ENCODE measurements at places on chromosomes 6 and 20.

DNA sequence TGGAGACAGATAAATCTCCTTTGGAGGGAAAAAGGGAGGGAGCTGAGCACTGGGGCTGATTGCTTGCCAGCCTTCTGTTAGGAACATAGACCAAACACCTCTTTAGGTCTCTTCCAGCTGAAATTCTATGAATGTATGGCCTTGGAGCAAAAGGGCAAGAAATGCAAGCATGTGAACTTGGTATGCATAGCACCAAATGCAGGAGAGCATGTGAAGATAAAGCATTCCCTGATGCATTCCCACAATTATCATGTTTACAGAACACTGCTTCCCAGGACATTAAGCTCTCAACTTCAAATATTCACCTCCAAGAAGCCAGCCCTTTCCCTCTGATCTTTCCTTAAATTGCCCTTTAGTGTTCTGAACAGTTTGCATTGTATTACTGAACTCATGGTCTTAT is 15.6 kb downstream of the RIPOR2 start:
- no peak for DNase-seq

DNA sequence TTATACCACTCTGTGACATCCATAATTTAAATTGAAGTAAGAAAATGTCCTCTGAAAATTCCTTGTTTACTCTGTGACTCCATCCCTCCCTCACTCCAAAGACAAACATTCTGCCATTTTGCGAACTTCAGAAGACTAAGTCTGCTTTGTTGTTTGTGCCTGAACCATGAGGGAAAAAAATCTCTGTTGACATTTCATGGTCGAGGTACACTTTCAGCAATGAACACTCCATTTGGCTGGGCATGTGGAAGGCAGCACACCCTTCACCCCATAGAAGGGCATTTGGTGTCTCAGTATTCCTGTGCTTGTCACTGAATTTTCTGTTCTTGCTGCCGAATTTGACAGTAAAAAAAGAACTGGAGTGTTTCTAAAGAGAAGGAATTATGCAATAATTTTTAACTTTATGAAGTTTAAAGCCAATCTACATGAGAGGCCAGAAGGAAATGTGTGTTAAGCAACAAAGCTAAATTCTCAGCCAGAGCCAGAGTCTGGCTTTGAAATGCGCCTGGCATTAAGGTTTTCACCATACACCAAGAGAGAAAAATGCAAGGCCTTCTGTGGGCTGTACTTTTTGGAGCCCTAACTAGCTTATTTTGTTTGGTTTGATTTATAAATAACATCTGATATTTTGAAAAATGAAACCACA is 4.7 kb upstream of the PBOV1 start:
- DNase-seq, result no peak

DNA sequence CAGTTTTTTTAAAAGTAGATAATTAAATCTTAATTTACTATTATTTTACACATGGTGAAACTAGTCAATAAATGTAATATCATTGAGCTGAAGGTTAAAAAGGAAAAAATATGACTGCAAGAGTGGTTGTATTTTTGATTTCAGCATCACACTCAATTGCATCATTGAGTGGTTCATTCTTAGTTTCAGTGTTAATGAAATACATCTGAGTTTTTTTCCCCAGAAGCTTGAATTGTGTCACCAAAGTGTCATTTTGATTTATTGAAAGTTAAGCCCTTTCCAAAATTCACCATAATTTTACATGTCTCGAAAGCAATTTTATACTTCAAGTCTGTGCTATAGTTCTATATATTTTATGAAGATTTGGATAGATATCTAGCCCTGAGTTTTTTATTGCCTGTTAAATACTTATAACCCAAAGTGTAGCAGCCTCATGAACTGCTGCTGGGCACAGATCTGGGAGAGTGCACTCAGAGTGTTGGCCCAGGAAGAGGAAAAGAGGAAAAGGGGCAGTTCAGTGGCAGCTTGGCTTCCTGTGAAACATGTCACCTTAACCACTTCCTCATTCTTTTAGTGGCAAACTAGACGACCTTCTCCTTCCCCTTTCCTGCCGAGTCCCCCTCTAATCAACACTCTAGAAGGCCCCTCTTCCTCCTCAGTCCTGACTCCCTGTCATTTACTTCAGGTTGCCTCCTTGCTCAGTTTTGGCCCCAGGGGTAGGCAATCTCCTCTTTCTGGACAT is 140.7 kb downstream of the ESR1 start:
- no peak for DNase-seq

GRCh38 chr20:11001302-11001701 is 327.5 kb upstream of the JAG1 start:
- no peak for DNase-seq

GRCh38 chr20:11155156-11155756 is 481.5 kb upstream of the JAG1 start:
- DNase-seq, result no peak

DNA sequence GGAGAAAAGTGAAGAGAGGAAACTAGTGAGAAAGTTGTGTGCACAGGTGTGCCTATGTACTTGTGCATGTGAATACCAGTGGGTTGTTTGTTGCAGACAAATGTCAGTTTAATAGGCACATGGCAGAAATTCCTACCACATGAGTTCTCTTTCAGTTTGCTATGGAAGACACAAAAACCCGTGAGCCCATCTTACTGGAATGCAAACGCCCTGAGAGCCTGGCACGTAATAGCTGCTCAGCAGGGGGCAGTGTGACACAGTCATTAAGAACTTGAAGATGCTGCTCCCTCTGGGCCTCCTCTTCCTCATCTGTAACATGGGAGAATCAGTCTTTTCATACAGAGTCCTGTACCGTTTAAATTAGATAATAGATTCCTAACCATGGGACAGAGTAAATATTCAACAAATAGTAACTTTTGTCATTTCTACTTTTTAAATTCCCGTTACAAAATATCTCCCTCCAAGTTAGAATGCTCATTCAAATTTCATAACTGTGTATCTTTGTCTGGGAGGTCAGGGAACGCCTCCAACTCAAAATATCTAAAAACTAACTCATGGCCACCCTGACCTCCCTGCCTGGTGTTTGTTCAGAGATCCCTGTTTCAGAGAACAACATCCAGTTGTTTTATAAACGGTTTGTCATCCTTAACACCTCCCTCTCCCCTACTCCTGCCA is 802.9 kb downstream of the MAFB start:
- DNase-seq, result no peak

DNA sequence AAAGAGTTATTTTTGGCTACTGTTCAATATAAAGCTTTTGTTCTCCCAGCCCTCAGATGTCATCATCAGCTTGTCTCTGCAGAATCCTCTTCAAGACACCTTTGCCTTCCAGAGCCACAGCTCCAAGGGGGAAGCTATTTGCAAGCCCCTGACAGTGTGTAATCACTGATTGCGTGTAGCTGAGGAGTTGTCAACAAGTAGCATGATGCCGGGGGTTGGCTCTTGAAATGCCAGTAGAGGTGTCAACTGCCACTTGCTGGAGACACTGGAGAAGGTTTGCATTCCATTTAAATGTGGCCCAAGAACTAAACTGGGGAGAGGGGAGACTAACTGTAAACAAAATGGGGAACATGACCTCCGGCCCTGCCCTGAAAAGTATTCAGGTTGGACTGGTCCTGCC is 44.3 kb upstream of the PDYN start:
- DNase-seq, result no peak

DNA sequence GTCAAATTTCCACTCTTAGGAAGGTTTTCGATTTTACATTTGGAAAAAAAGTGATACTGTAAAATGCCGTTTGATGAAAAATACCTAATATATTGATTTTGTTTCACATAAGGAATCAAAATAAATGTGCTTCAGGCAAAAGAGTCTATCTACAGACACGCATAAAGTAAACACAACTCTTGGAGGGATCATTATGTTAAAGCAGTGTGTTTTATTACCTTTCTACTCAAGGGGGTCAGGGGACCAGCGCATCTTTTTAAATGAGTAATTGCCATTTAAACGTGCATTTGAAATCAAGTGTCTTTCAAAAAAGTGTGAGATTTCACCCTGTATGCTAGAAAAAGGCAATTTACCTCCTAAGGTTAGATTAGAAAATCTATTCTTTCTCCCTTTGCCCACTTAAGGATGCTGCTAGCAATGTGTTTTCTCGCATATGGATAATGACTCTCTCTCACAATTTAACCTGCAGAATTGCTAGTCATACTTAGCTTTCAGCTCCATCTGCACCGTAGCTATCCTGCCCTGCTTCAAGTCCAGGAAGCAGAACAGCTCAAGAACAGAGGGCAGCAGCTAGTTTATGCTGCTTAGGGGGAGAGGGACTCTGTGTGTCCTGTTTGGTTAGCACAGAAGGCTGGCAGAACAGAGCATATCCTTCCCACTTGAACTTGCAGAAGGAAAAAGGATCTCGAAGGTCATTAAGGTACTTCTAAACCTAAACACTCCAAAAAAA is 35.0 kb downstream of the NKAIN2 start:
- DNase-seq, result no peak

DNA sequence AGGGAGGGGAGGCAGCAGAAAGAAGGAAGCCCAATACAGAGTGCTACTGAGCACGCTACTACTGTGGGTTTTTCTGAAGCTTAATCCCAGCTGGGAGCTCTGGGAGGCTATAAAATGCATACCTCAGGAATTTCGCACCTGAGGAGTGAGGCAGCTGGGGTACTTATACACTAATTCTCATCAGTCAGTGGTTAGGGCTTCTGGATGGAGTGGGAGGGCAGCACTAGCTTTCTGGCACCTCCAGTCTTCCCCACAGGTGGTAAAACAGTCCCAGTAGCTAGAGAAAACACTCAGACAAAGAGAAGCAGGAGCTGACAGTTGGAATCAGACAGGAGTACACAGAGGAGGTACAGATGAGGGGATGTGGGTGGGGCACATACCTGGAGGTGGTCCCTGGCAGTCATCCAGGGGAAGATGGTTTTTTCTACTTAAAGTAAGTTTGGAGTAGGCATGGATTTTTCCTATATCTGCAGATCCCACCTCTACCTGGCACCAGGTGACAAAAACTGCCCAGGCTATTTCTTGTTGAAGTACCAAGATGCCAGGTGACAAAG is 37.8 kb downstream of the CPXM1 start:
- DNase-seq, result no peak

GRCh38 chr6:170289951-170290295 is 955 bp downstream of the DLL1 start:
- DNase-seq, result no peak

DNA sequence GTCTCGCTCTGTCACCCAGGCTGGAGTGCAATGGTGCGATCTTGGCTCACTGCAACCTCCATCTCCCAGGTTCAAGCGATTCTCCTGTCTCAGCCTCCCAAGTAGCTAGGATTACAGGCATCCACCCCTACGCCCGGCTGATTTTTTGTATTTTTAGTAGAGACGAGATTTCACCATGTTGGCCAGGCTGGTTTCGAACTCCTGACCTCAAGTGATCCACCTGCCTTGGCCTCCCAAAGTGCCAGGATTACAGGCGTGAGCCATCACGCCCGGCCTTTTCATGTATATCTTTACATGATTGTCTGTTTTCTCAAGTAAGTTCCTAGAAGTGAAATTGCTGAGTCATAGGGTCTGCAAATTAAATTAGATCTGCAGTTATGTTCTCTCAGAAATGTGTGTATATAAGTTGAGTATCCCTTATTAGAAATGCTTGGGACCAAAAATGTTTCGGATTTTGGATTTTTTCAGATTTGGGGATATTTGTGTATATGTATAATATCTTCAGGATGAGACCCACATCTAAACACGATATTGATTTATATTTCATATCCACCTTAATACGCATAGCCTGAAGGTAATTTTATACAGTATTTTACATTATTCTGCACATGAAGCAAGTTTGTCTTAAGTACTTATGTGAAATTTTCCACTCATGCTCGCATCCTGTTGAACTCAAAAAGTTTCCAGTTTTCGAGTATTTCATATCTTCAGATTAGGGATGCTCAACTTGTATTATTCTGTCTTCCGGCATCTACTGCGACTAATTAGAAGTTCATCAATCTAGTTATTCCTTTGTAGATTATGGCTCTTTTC is 40.4 kb downstream of the TAB2 start:
- no peak for DNase-seq

DNA sequence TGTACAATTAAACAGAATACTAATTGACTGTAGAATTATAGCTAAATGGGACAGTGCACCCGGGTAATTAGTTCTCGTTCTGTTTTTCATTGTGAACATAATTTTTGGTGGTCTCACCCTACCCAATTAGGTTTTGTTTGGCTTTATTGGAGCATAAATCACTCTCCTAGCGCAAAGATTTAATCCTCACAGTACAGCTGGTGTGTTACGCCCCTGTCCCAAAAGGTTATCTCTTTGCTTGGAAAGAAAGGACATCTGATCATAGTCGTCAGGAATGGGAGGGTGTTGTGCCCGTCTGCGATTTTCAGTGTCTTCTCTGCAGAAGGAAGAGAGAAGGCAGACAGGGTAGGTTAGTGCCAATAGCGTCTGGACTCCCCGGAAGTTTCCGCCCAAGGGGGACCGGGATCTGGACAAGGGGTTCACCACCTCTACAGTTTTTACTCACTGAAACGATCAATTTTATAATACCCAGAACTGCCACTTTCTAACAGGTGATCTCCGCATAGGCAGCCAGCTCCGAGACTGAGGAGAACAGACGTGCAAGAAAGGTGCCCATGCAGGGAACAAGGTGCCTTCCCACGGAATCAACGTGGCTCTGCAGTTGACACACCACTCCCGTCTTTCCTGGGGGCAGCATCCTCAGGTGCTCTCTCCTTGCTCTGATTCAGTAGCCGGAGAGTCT is 617.4 kb upstream of the CDH4 start:
- DNase-seq, result no peak

GRCh38 chr20:37295001-37295400 is 5.5 kb downstream of the MANBAL start:
- no peak for DNase-seq

DNA sequence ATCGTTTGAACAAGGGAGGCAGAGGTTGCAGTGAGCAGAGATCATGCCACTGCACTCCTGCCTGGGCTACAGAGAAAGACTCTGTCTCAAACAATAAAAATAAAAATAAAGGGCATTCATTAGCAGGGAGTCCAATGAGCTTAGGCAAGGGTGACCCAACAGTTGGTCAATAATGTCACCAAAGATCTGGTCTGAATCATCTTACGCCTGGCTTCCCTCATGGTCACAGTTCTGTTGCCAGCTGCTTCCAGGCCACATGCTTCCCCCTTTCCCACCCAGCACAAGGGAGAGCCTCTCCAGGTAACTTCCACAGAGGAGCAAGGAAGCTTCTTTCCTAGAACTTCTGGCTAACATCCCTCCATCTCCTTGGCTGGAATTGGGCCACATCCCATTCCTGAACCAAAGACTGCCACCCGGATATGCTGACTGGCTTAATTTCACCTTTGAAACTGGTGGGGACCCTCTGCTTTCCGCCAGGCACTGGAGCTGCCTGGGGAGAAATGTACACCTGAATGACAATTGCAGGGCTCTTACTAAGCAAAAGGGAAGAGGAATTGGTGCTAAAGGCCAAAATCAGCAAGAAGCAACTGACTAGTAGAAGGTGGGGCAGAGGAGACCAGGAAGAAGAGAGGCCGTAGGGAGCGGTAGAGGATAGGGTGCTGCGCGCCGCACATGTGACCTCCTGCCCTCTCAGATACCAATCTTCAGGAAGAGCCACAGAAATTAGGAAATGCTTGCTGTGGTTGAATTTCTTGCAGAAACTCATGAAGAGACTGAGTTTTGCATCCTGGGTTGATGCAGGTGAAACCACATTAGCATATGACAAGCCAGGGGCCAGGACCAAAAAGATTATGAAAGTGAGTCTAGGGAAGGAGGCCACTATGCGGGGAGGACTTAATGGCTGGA is 8.3 kb upstream of the SCML4 start:
- DNase-seq, result no peak

- no peak for DNase-seq
Observed at GRCh38 chr20:48975955-48976354, 54.4 kb downstream of the ARFGEF2 start.

- DNase-seq, result no peak
Observed at GRCh38 chr6:2798586-2799134, 33.5 kb downstream of the WRNIP1 start.

- no peak for DNase-seq
Observed at GRCh38 chr6:148657048-148657447, 89.8 kb upstream of the UST start.

GRCh38 chr6:120378582-120379220 is 955.6 kb downstream of the TBC1D32 start:
- no peak for DNase-seq

Measured in G401 (cell line).